Parietal lobe (tissue), 2 donors: ENCODE measurements at places on chromosomes 7 and 10. TPM values are rescaled to one million over a fixed set of nuclear protein-coding genes. Genes with fewer than 3 reads are reported as not detected.

BTBD16 gene
- not detected for total RNA-seq

CYP2C18 gene
- not detected for total RNA-seq

CTAGE8 gene
- total RNA-seq, result not detected

PDLIM1 gene
- total RNA-seq, result 2.8 TPM

LLCFC1 gene
- not detected for total RNA-seq

NPTX2 gene
- total RNA-seq, result 9.7 TPM

PPP1R3C gene
- 24.7 TPM for total RNA-seq

TAS2R5 gene
- 13.5 TPM for total RNA-seq

C1GALT1 gene
- total RNA-seq, result 46.0 TPM

EVX1 gene
- not detected for total RNA-seq

MOGAT3 gene
- not detected for total RNA-seq

CALML3 gene
- total RNA-seq, result not detected

GLCCI1 gene
- 90.8 TPM for total RNA-seq

COL28A1 gene
- 1.3 TPM for total RNA-seq

HMX3 gene
- total RNA-seq, result not detected

ST8SIA6 gene
- 11.6 TPM for total RNA-seq

OR6V1 gene
- total RNA-seq, result not detected

ASAH2 gene
- total RNA-seq, result 2.5 TPM

CYP2E1 gene
- 16.3 TPM for total RNA-seq

ZNF467 gene
- total RNA-seq, result 1.3 TPM

NPS gene
- not detected for total RNA-seq

VSTM2A gene
- total RNA-seq, result 63.2 TPM

NSUN5 gene
- total RNA-seq, result 15.7 TPM

RBP3 gene
- total RNA-seq, result not detected

GPR15LG gene
- not detected for total RNA-seq

MYL10 gene
- total RNA-seq, result not detected

AKR1C4 gene
- total RNA-seq, result not detected

ACTL6B gene
- 107 TPM for total RNA-seq

WDR86 gene
- 121 TPM for total RNA-seq

POLR2J2 gene
- 15.3 TPM for total RNA-seq

CLCN1 gene
- not detected for total RNA-seq

TRIM73 gene
- 11.0 TPM for total RNA-seq

PAX4 gene
- total RNA-seq, result not detected

PRR15 gene
- total RNA-seq, result not detected

ZSWIM8 gene
- total RNA-seq, result 70.1 TPM
